ENCODE measurements at places on chromosomes 6 and 20.
A peak's percentile ranks its signal among the peaks of the same experiment; 100 is the strongest.

- peak; percentile 59 for DNase-seq
Measured at GRCh38 chr6:99868074-99868702, 125.8 kb downstream of the MCHR2 start.

GRCh38 chr6:135922174-135922573 is 70.7 kb downstream of the PDE7B start:
- DNase-seq: no peak

DNA sequence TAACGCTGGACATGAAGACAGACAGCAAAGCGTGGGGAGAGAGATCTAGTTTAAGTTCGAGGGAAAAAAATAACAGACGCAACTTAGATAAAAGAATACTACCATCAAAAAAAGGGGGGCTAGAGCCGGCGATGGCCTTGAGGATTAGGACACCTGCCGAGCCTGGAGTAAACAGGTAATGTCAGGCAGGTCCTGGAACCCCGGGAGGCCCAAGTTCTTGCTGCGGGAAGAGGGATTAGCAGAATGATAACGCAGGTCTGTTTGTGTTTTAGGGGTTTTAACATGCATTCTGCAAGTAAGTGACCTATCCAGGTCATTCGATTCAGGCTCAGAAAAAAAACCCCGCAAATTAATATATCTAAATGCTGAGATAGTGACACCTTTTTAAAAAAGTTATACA is 754 bp upstream of the TMEM170B start:
- DNase-seq: no peak

- no peak for DNase-seq
Measured at GRCh38 chr6:22043284-22043962, 253.4 kb downstream of the PRL start.

- DNase-seq: no peak
Measured at GRCh38 chr20:32366380-32366779, 8.2 kb downstream of the ASXL1 start.

GRCh38 chr6:138803861-138804260 is 8.0 kb downstream of the ECT2L start:
- no peak for DNase-seq

GRCh38 chr6:39760226-39760952 is 31.8 kb upstream of the DAAM2 start:
- DNase-seq: no peak

DNA sequence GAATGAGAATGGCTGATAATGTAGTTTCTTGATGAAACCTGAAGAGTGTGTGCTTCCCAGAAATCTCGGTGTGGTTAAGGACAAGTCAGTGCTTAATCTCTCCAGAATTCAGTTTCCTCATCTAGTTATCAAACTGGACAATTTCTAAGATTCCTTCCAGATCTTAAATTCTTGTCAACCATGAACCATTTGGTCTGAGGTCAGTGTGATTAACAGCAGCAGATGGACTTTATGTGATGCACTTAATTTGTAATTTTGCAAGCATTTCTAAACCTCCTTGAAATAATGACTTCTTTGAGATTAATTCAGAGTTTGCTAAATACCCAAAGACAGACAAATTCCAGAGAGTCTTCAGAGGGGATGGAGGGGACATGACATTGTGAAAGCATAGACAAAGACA is 160.3 kb downstream of the KIF16B start:
- no peak for DNase-seq

GRCh38 chr6:34447910-34448309 is 18.0 kb upstream of the PACSIN1 start:
- DNase-seq: no peak

DNA sequence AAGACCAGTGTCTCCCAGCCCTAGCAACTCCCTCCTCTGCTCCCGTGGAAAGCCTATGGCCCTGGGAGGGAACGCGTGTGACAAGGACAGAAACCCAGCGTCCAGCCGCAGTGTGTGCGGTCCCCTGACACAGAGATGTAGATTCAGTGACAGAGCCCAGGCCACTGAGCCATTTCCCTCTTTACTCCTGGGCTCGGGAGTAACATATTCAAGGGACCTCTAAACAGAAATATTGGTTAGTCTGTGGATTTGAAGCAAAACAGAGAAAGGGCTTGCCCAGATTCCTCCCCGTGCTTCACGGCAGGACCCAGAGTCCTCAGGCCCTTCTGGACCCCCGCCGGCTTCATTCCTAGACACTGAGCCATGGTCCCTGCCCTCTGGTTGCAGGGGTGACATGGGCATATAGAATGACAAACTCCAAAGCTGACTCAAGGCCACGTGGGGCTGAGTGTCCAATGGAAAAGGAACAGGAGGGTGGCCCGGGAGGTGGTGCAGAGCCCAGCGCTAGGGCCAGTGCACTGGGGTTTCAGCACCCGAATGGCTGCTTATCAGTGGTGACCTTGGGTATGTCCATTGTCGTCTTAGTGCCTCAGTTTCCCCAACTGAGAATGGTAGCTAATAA is 248.2 kb downstream of the QKI start:
- DNase-seq: no peak

All from CD4-positive, alpha-beta T cell treated with Interleukin-17A for 1 hour (primary cell).